ENCODE measurements at places on chromosomes 7 and 10.

DNA sequence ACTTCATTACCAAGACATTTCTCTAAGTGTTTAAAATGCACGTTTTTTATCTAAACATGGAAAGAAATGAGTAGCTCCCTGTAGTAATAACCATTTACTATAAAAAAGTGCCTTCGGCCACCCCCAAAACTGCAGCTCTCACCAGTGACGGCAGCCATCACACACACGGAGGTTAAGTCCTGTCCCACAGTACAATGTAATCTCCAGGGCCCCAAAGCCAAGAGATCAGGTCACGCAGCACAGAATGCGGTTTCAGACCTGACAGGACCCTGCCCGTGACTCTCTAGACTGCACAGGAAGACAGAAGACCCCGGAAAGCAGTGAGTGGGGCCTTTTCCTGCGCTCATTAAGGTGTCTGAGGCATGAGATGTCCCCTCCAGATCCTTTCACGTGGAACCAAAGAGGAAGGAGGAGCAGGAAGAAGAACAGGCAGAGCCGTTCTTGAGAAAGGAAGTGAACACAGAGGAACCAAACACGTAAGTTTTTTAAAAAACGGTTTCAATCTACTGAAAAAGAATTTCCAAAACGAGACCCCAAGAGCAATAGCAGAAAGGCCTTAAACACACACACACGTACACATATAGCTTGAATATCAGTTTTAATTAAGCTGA, 125.7 kb downstream of the ZMYND11 start:
- no peak for DNase-seq

DNA sequence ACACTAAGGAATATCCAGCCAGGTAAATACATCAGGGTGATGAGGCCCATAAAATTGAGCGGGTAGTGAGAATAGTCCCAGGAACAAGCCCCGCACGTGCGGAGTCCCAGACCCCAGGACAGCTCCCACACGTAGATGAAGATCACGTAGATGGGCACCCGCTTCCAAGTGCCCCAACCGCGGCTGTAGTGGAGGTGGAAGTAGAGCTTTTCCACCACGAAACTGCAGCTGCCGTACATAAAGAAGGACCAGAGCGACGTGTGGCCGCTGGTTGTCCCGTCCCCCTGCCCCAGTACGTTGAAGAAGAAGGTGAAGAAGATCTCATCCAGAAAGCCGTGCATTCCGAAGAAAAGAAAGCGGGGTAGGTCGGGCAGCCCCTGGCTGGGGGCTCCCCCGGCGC, 948 bp downstream of the TMEM229A start:
- DNase-seq: no peak

- no peak for DNase-seq
Observed at GRCh38 chr10:92241158-92241500, 49.7 kb downstream of the CPEB3 start.

- DNase-seq: no peak
Observed at GRCh38 chr7:84950836-84951235, 236.0 kb downstream of the SEMA3D start.

DNA sequence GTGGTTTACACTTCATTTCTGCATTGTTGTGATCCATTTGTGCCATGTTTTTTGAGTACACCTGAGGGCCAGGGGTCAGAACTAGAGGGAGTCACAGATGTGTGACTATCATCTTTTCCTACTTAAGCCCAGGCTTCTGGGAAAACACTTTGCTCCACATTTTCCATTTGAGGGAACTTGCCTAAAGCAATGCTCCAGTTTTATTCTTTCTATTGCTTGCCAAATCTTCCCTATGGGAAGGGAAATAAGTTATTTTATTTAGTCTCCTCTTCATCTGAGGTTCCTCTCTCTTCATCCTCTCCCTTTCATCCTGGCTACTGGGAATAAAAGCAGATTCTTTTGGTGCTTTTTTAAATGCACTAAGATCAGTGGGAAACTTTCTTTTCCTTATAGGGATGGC, 179.9 kb upstream of the PRSS58 start:
- DNase-seq: no peak

DNA sequence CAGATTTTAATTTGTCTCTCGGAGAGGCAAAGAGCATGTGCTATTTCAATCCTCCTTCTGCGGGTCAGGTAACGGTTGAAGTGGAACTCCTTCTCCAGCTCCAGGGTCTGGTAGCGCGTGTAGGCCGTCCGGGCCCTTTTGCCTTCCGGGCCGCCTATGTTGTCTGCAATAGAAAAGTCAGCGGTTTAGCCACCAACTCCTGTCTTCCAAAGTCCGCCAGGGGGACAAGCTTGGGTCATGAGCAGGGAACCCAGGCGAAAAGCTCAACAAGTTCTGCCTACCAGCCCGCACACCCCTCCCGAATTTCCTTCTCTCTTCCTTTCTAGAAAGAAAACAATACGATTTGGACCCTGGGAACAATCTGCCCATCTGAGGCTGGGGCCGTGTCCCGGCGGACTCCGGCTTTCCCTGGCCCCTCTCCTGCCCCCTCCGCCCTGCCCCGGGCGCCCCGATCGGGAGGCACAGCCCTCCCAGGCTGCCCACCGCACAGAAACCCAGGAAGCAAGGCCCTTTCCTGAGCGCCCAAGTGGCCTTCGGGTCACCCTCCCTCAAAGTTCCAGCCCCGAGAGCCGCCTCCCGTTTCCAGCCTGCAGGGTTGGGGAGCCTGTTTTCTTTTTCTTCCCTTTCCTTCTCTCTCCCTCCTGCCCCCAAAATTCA, 1.4 kb downstream of the HOXA5 start:
- DNase-seq: no peak

GRCh38 chr7:36928311-36928710, 204.0 kb upstream of the AOAH start:
- DNase-seq: no peak

DNA sequence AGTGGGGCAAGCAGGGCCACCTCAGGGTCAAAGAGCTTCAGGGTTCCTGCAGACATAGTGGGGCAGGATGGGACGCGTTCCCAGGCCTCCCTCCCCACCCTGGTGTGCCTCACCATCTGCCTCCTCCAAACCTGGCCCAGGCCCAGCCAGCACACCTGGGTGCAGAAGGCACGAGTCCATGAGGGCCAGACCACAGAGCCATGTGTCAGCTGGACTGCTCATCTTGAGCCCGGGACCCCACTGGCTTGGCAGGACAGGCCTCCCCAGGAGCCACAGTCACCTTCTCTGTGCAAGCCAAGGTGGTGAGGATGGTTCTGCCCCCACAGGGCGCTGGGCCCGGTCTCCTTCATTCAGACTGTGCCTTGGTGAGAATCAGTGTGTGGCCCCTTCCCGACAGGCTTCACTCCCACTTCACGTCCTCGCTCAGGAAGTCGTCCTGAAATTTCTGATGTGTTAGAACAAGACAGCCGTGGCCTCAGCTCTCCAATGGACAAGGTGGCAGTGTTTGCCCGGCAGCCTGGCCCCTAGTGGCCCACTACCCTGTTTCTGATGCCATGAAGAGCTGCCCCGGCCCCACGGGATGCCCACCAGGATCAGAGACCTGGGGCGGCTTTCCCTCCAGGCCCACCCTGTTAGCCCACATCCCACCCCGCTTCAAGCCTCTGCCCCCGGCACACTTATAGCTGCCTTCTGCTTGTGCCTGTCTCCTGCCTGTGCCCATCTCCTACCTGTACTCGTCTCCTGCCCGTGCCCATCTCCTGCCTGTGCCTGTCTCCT, 59.6 kb upstream of the EBF3 start:
- DNase-seq: no peak

GRCh38 chr10:14705548-14706230, 69.0 kb downstream of the FAM107B start:
- DNase-seq: no peak

GRCh38 chr7:117775801-117776200, 97.4 kb downstream of the CTTNBP2 start:
- no peak for DNase-seq

All from activated CD4-positive, alpha-beta T cell treated with anti-CD3 and anti-CD28 coated beads, Interleukin-2, Interleukin-6, amounts not matched to agents 100 ng/mL and 50 ng/mL, durations not matched to agents 16 hours and 8 hours (primary cell).